ENCODE measurements at places on chromosomes 3 and 15. TPM values are rescaled to one million over a fixed set of nuclear protein-coding genes. Genes with fewer than 3 reads are reported as not detected.

Gene OPA1
- total RNA-seq, result 33.9 TPM

Gene FSIP1
- total RNA-seq, result 1.1 TPM

Gene NUP210
- total RNA-seq, result 32.3 TPM

Gene CCR9
- not detected for total RNA-seq

Gene TEX264
- 68.1 TPM for total RNA-seq

Gene CD96
- total RNA-seq, result not detected

Gene MNS1
- total RNA-seq, result 2.7 TPM

Gene LIPC
- total RNA-seq, result not detected

Gene GP9
- not detected for total RNA-seq

Gene UBE3A
- 25.7 TPM for total RNA-seq

Gene WNT5A
- 0.73 TPM for total RNA-seq

Gene SOX2
- total RNA-seq, result 1.2 TPM

Gene MED12L
- 0.61 TPM for total RNA-seq

Gene C3orf62
- total RNA-seq, result 2.3 TPM

Gene SLC28A2
- total RNA-seq, result not detected

Gene CCNB2
- total RNA-seq, result 114 TPM

Gene CLRN1
- not detected for total RNA-seq

Gene C3orf20
- not detected for total RNA-seq

Gene EXOSC7
- 47.1 TPM for total RNA-seq

Gene MON1A
- total RNA-seq, result 9.9 TPM

Gene CLDN1
- total RNA-seq, result 33.5 TPM

Gene A4GNT
- total RNA-seq, result not detected

Gene ROBO2
- total RNA-seq, result not detected

Gene SYNM
- 41.0 TPM for total RNA-seq

Gene CHST13
- total RNA-seq, result 0.98 TPM

Gene PXYLP1
- 12.1 TPM for total RNA-seq

Gene LRRIQ4
- not detected for total RNA-seq

Gene CADM2
- 0.23 TPM for total RNA-seq

Gene FRMD4B
- 0.85 TPM for total RNA-seq

Gene NISCH
- total RNA-seq, result 13.4 TPM

Gene SCAANT1
- total RNA-seq, result not detected

Gene CHRNA7
- total RNA-seq, result 4.0 TPM

Gene ALAS1
- 57.0 TPM for total RNA-seq

Gene CSPG5
- 1.2 TPM for total RNA-seq

Gene PIK3CB
- 17.6 TPM for total RNA-seq

All from A549 treated with CpdA at 1 μM for 4 hours (cell line).